ENCODE measurements at places on chromosomes 12 and 14.

GRCh38 chr14:104465482-104466390 is 113.8 kb upstream of the C14orf180 start:
- H3K4me1 ChIP-seq: no peaks in the 10 kb centered on the region
- no peaks in the 10 kb centered on the region for H3K36me3 ChIP-seq
- no peak overlapping the region for H3K4me3 ChIP-seq
- H3K27me3 ChIP-seq: peaks cover 6% of the 10 kb centered on the region
- no peak overlapping the region for H3K27ac ChIP-seq

DNA sequence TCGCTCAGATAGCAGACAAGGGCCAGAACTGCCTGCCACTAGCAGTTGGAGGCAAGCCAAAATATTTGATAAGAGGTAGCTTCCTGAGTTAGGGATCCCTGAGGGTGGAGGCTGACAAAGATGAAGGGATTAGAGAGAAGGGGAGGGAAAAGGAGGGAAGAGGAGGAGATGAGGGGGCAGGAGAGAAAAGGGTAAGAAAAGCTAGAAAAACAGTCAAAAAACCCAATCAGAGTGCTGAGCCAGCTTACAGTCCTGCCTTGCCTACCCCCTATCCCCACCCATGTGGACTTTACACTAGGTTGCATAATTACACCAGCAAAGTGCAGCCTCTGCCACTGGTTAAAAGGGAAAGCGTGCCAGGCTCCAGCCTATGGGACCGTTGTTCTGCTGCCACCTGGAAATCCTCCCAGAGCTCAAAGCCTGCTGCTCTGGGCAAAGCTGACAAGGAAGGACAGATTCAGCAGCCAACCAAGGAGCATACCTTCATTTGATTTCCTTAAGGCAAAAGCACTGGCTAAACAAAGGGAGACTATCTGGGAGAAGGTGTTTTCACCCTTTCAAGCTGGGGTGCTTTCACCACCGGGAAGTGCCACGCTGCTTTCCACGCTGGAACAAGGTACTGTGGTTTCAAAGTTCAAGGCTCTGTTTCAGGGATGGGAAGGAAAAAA is 3.8 kb upstream of the NUMB start:
- peak overlapping the region; percentile 59 for H3K4me3 ChIP-seq
- DNase-seq: peak; percentile 64
- no peaks in the 10 kb centered on the region for H3K27me3 ChIP-seq
- H3K4me1 ChIP-seq: peaks cover 82% of the 10 kb centered on the region

GRCh38 chr12:123050913-123051312 is 70.4 kb downstream of the ARL6IP4 start:
- no peak for DNase-seq
- no peak overlapping the region for H3K27ac ChIP-seq
- no peaks in the 10 kb centered on the region for H3K27me3 ChIP-seq
- peaks cover 14% of the 10 kb centered on the region for H3K4me1 ChIP-seq

GRCh38 chr14:92586963-92587699 is 73.5 kb downstream of the RIN3 start:
- peak overlapping the region; percentile 77 for H3K27ac ChIP-seq
- no peak for DNase-seq
- H3K36me3 ChIP-seq: no peaks in the 10 kb centered on the region
- 0 out of 2 replicates have a peak overlapping the region, but pooled peaks have one; percentile 12 for H3K4me3 ChIP-seq

- no peak overlapping the region for H3K4me3 ChIP-seq
- H3K27me3 ChIP-seq: peaks cover 39% of the 10 kb centered on the region
- H3K27ac ChIP-seq: no peak overlapping the region
These were observed 219.6 kb downstream of the PHETA1 start for GRCh38 chr12:111149299-111149698.

- no peak overlapping the region for H3K27ac ChIP-seq
- no peak overlapping the region for H3K4me3 ChIP-seq
- H3K36me3 ChIP-seq: no peaks in the 10 kb centered on the region
- no peak for DNase-seq
- no peaks in the 10 kb centered on the region for H3K27me3 ChIP-seq
These were observed 64.3 kb downstream of the TBX5 start for GRCh38 chr12:114341635-114342034.

DNA sequence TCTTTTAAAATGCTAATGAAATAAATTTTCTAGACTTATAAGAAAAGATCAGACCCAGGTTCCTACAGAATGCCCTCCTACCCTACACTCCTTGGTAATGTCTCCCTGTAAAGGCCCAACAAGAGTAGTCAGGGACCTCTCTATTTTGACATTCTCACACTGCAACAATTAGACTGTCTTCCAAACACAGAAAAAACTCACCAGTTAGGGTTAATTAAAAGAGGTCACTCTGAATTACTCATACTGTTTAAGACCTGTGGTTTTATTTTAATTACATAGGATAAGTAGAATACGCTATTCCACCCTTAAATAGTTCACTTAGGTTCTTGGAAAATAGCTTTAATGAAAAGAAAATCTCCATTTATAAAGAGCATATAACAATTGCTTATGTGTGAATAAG is 142.4 kb downstream of the ITPR2 start:
- DNase-seq: no peak
- H3K4me3 ChIP-seq: no peak overlapping the region
- H3K4me1 ChIP-seq: peaks cover 15% of the 10 kb centered on the region
- H3K27me3 ChIP-seq: no peaks in the 10 kb centered on the region
- no peaks in the 10 kb centered on the region for H3K36me3 ChIP-seq
- H3K27ac ChIP-seq: peak overlapping the region; percentile 67

DNA sequence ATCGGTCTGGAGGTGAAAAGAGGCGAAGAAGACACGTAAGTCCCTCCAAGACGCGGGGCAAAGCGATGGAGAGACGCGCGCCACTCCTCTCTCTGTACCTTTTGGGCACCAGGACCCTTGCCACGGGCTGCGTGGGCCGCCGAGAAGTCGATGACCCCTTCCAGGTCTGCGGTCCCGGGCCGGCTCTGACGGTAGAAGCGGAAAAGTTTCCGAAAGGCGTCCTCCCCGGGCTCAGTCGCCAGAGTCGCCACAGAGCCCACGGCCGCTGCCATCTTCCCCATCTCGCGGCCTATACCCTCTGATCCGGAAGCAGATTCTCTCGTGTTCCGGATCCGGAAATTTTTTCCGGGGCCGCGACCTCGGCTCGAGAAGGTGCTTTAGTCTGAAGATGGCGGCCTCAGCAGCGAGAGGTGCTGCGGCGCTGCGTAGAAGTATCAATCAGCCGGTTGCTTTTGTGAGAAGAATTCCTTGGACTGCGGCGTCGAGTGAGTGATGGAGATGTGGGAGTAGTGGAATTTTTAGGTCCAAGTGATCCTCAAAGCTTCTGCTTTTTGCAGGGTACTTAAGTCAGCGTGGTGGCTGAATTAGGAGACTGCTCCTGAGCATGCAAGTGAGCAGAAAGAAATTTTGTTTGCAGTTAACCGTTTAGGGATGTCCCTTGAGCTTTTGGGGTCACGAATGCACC is at the start of the genes ALKBH1 and SLIRP:
Gene ALKBH1 (minus strand): TSS at position 300 of the 685 bp plus-strand sequence. CDS start 19 bp downstream, at position 281.
Gene SLIRP (plus strand): TSS at position 380 of the 685 bp plus-strand sequence. CDS start 9 bp downstream, at position 389.
- peaks cover 18% of the 10 kb centered on the region for H3K4me1 ChIP-seq
- peak within 1 kb of the TSS; percentile 56 for H3K27ac ChIP-seq
- H3K36me3 ChIP-seq: peaks cover 14% of the 10 kb centered on the region
- no peaks in the 10 kb centered on the region for H3K27me3 ChIP-seq
- peak within 1 kb of the TSS; percentile 92 for H3K4me3 ChIP-seq
- DNase-seq: peak; percentile 94

DNA sequence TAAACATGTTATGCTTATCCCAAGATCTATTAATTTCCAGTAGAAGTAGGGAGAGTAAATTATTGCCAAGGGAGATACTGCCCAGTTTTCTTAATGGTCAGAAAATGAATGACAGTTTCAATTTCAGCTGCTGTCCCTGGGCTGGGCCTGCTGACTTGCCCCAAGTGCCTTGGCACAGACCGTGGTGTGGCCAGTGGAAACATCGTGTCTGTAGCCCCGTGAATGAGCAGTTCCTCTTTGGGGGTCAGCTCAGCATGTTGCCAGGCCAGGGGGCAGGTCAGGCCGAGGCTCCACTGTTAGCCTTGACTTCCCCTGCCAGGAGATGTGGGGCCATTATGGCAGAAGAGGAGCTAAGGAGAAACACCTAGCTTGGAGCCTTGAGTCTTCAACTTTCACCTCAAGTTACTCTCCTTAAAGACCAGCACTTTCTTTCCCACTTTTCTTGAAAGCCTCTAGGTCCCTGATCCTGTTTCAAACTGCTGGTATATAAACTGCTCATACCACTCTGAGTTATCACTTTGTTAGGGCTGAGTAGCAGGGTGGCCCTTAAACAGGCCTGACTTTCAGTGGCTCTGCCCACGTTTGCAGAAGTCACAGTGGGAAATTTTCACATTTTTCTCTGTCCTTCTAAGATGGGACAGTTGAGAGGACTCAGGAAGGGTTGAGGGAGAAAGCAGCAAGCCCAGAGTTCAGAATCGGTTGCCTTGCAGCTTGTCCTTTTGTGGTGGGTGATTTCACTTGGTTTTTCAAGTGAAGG is 73.2 kb downstream of the SUSD6 start:
- H3K27me3 ChIP-seq: no peaks in the 10 kb centered on the region
- no peak overlapping the region for H3K27ac ChIP-seq
- no peak overlapping the region for H3K4me3 ChIP-seq
- DNase-seq: no peak
- no peaks in the 10 kb centered on the region for H3K36me3 ChIP-seq

Data from GM23248 (cell line).